ENCODE measurements at places on chromosomes 1 and 21.

DNA sequence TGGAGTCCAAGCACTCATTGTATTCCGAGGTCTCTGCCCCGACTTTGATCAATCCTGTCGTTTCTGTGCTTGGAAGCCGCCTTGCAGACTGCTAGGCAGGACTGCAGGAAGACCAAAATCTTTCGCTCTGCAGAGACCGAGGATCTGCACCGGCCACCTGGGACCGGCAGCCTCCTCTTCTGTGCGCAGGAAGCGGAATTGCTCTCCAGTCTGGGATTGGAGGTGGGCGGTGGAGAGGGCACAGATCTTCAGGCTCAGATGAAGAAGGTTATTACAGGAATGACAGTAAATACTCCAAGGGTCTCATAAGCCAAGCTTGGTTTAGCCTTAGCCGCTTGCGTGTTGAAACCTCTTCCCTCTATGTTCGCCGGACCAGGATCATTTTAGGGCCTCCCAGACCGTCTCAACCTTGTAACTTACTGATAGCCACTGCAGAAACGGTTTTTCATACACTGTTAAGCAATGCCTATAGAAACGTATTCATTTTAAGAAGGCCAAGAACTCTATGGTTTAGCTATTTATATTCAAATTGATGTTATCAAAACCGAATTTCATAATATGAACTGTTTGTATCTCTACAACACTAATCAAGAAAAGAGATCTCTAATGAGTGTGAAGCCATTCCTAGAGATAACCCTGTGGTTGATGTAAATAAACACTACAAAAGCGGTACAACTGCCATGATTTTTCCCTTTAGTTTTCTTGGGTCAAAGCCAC is 1.1 kb downstream of the MIA3 start:
- peak; percentile 58 for ATAC-seq

GRCh38 chr1:243293941-243294722 is 38.3 kb downstream of the SDCCAG8 start:
- ATAC-seq = peak; percentile 71

GRCh38 chr1:16716691-16717335 is 23.5 kb upstream of the RNU1-4 start:
- no peak for ATAC-seq

DNA sequence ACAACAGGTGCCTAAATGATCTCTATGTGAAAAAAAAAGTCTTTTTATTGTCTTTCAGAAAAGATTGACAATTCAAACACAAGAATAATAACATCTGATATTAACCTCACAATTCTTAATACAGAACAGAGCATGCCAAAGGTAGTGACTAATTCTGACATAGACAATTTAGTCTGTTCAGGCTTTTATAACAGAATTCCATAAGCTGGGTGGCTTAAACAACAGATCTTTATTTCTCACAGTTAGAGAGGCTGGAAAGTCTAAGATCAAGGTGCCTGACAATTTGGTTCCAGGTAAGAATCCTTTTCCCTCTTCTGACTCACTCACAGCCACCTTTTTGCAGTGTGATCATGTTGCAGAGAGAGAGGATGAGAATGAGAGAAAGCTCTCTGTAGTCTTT is 27.0 kb downstream of the DPYD start:
- peak; percentile 84 for ATAC-seq

- no peak for ATAC-seq
Observed at GRCh38 chr1:203601716-203602309, 24.8 kb upstream of the ATP2B4 start.

DNA sequence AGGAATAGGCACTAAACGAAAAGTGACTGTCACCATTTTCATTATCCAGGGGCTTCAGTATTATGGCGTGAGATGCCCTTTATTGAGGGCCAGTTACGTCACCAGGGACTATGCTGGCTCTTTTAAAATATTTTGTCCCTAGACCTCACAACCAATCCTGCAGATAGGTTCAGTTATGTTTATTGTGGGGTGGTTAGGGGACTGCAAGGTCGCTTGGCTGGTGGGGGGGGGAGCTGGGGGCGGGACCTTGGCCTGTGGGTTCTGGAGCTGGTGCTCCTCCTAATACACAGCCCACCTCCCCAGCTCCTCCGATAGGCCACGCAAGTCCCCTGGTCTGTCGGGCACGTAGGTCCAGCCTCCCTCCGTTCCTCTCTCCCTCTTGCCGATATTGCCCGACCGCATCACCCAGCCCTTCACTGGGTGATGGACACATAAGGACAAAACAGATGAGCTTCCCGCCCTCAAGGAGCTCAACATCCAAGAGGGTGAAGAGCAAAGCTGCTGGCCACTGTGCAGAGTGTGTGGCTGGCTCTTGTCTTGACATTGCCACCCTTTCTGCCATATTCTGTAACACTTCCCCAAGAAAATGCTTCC is 271.8 kb downstream of the MATN1 start:
- ATAC-seq = no peak

GRCh38 chr1:221180704-221181368 is 301.6 kb downstream of the HLX start:
- peak; percentile 49 for ATAC-seq

DNA sequence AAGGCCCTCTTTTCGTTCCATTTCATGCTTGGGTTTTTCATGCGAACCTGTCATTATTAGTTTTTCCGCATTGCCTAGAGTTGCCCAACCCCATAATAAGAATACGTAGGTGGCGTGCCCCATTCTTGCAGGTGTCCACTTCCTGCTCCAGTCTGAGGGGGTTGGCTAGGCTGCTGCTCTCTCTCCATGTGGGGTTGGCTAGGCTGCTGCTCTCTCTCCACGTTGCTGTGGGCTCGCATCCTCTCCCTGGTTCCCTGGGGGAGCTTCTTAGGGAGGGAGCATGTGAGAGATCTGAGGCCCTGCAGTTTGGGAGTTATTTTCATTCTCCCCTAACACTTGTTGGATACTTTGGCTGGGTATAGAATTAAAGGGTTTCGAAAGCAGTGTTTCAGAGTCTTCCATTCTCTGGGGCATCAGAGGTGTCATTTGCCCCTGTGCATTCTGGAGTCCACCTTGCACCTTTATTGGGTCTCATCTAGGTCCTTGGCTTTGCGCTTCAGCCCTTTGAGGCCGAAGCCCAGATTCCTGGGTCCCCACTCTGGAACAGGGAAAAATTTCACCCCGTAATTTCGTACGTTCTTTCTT is 8.6 kb downstream of the C1orf35 start:
- ATAC-seq = no peak

DNA sequence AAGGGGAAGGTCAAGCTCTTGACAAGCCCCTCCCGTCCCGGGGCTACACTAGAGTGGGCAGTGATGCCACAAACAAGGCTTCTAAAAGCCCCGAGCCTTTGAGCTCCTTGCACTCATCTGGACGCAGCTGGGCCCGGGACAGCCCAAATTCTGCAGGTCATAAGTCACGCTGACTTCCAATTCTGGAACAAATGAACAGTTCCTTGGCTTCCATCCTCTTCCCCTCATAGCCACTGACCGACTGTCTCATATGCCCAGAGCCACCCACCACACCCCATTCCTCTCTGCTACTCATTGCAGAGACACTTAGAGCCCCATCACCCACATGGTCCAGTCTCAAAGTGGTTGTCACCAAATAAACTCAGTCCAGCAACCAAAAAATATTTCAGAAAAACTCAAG is 32.8 kb upstream of the PRELP start:
- no peak for ATAC-seq

GRCh38 chr1:147336291-147336690 is 93.8 kb downstream of the CHD1L start:
- ATAC-seq = no peak

Measured in SK-N-SH treated with all-trans-retinoic acid at 6 μM for 48 hours (cell line).